ENCODE measurements at places on chromosomes 3 and 15.
A peak's percentile ranks its signal among the peaks of the same experiment; 100 is the strongest.

- DNase-seq, result no peak
Observed at GRCh38 chr15:93942269-93942694, 289.1 kb upstream of the MCTP2 start.

GRCh38 chr15:78988361-78988911 lies 43.6 kb upstream of the CTSH start:
- DNase-seq, result no peak

GRCh38 chr15:90000186-90001001 lies 730 bp upstream of the ZNF710 start:
- DNase-seq, result peak; percentile 33

DNA sequence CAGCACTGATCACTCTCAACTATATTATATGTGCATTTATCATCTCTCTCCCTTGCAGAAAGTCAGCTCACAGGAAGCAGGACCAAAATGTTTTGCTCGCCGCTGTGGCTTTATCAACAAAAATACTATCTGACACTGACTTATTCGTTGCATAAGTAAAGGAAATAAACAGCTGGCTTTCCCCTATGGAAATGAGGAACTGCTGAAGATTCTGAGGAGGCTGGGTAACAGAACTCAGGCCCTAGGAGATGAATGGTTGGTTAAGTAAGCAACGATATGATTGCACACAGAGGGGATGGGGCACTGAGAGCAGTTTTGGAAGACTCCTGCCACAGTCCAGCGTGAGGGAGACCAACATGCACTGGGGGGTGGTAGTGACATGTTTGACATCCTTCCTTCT lies 181.1 kb downstream of the STT3B start:
- no peak for DNase-seq

DNA sequence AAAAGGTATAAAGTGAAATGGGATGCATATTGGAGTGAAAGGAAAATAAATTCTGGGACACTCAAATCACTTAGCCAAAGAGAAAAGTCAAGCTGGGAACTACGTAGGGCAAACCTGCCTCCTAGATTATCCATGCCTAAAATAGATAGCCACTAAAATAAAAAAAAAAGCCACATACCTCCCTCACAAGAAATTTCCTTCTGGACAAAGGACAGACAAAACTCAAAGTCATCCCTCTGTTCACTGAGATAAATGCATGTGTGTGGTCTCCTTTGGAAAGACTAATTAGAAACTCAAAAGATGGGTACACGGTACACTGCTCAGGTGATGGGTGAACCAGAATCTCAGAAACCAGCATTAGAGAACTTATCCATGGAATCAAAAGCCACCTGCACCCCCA lies 65.2 kb upstream of the MME start:
- no peak for DNase-seq

DNA sequence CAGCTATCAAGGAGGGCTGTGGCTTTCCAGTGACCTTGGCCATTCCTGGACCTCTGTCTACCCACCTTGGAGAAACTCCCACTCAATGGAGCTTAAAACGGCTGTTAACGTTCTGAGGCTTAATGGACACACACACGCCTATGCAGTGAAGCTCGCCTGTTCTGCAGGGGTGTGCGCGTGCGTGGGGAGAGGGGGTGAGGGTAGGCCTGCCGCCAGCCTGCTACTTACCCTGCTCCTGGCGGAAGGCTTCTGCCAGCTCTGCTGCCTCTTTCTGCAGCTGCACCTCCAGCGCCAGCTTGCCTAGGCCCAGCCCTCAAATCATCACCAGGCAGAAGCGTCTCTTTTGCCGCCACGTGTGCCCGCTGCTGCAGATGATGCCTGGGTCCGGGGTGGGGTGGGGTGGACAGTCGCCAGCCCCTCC lies 23.2 kb upstream of the PARL start:
- DNase-seq, result no peak

- DNase-seq, result no peak
Observed at GRCh38 chr3:108605028-108605427, 15.5 kb downstream of the DZIP3 start.

DNA sequence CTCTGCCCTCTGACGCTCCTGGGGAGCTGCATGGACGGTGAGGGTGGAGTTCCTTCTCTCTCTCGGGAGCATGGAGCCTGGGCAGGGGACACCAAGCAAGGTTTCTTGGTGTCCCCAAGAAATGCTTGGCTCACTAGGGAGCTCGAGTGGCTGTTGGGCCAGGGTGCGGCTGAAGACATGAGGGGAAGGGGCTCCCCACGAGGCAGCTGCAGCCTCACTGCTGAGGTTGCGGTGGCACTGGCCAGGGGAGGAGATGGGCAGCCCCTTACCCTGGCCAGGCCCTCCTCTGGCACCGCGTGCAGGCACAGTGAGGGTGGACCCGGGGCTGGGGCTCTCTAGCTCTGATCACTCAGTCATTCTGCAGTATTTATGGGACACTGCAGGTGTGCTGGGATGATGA lies 43.5 kb upstream of the SLC41A3 start:
- DNase-seq, result no peak

GRCh38 chr3:173892547-173892946 lies 495.0 kb downstream of the NLGN1 start:
- DNase-seq, result no peak

- DNase-seq, result no peak
Observed at GRCh38 chr3:42489937-42490227, 12.6 kb upstream of the VIPR1 start.

GRCh38 chr3:148737104-148737530 lies 39.4 kb downstream of the AGTR1 start:
- DNase-seq, result no peak

- no peak for DNase-seq
Observed at GRCh38 chr3:43340403-43340802, 54.1 kb downstream of the SNRK start.

GRCh38 chr3:119468041-119468440 lies 722 bp upstream of the POGLUT1 start:
- no peak for DNase-seq

DNA sequence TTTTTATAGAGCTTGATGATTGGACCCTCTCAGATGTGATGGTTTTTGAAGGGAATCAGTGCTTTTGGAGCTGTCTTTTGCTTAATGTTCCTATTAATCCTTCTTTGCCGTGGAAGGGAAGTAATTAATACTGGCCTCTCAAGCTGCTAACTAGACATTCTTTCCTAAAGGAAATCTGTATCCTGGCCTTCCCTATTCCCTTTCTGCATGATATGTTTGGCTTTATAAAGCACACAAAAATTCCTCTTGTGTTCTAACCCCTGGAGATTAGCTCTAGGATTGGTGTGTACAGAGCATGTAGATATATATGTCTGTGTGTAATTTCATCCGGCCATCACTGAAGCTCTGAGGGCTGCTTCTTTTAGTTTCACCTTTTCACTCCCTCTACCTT lies 6.9 kb downstream of the ATXN7 start:
- no peak for DNase-seq

- no peak for DNase-seq
Observed at GRCh38 chr15:69299451-69299886, 757 bp downstream of the PAQR5 start.

DNA sequence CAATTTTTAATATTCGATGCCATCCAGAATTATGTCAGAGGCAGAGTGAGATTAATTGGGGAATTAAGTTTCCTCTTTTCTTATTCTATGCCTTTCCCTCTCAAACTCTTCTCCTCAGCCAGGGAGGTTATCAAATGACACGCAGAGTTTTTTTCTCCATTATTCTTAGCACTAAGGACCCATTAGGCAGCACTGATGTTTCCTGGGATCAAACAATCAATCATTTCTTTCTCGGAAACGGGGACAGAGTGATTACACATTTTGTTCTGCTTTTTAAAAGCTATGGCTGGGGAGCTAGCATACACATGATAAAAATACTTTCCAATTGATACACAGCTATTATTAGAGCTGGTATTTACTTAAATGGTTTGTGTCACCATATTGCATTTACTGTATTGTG lies 35.3 kb upstream of the PSMD6 start:
- no peak for DNase-seq

- DNase-seq, result no peak
Observed at GRCh38 chr3:89954137-89954536, 846.7 kb downstream of the EPHA3 start.

DNA sequence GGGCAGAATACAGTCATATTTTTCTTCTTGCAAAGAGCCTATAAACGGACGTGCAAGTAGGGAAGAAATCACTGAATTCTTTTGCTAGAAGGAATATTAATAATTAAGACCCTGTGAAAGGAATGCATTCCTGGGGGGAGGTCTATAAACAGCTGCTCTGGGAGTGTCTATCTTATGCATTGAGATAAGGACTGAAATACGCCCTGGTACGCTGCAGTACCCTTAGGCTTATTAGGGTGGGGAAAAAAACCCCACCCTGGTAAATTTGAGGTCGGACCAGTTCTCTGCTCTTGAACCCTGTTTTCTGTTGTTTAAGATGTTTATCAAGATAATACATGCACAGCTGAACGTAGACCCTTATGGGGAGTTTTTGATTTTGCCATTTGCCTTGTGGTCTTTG lies 100.0 kb upstream of the KBTBD8 start:
- DNase-seq, result no peak

- DNase-seq, result no peak
Observed at GRCh38 chr3:32994045-32994444, 42.6 kb downstream of the CCR4 start.

All from CD4-positive, CD25-positive, alpha-beta regulatory T cell (primary cell).